ENCODE measurements at places on chromosomes 2 and 18.

DNA sequence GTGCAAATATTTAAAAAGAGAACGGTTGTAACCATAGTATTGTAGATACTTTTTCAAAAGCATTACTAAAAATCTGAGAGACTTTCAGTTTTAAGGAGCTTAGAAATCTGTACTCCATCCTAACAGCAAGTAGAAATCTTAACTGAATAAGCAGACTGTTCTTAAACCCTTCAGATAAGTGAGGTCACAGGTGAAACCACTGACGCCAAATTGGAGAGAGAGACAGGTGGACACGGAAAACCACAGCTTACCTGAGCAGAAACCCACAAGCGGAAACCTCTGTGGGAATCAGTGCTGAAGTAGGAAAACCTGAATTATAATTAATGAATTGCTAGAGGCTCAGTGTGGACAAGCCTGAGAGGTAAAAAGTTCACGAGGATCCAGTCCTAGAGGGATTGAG, 959.4 kb upstream of the CELF4 start:
- DNase-seq = no peak

DNA sequence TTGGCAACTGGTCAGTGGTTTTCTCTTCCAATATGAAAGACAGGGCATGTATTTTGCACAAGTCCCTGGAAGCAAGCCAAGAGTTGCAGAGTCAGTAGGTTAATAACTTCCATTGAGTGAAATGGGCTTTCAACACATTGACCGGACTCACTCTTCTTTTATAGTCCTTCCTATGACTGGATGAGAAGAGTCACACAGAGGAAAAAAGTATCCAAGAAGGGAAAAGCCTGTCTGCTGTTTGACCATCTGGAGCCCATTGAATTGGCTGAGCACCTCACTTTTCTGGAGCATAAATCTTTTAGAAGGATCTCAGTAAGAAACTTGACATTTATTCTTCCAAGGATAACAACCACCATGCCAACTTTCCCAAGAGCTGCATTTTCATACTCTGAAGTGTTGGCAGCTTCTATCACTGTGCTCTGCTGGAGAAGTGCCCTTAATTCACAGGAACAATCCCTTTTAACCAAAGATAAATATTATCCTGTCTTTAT, 45.4 kb downstream of the RASGRP3 start:
- peak; percentile 57 for DNase-seq

DNA sequence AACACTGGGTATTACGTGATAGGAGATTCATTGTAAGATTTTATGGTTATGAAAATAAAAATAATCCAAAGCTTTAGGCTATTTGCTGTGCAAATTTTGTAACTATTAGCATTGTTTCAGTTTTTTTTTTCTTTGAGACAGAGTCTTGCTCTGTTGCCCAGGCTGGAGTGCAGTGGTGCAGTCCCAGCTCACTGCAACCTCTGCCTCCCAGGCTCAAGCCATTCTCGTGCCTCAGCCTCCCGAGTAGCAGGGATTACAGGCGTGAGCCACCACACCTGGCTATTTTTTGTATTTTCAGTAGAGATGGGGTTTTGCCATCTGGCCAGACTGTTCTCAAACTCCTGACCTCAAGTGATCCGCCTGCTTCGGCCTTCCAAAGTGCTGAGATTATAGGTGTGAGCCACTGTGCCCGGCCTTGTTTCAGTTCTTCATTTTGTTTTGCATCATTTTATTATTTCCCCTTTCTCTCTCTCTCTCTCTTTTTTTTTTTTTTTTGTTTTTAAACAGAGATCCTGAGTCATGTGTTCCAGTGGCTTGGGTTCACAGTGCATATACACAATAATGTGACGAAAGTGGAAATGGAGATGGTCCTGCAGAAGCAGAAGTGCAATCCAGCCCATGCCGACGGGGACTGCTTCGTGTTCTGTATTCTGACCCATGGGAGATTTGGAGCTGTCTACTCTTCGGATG, 25.8 kb downstream of the CASP10 start:
- DNase-seq = no peak

GRCh38 chr2:96940001-96940615, 46.3 kb downstream of the FAM178B start:
- DNase-seq = no peak

GRCh38 chr2:129117434-129117833, 798.8 kb upstream of the HS6ST1 start:
- no peak for DNase-seq

GRCh38 chr18:21391074-21391673, 149.1 kb downstream of the GREB1L start:
- peak; percentile 58 for DNase-seq

DNA sequence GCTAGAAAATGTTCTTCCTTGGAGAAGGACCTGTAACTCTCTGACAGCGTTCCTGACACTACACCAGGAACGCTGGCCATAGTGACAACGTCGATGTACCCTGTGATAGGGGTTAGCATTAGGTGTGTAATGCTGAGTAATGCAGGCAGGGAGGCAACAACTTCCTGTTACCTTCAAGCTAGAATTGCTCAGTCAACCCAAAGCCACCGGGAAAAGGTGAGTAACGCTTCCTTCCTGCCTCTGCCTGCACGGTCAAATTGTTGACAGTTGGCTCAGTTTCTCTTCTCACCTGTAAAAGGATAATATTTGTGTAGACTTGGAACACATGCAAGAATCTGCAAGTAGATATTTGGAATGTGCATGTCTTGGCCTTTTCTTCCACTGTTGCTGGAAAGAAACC, 12.7 kb downstream of the FAM110C start:
- no peak for DNase-seq

GRCh38 chr2:74884118-74884762, 50.3 kb downstream of the HK2 start:
- no peak for DNase-seq

- peak; percentile 71 for DNase-seq
Measured at GRCh38 chr2:241315879-241316631, at the start of gene SEPTIN2. Gene SEPTIN2, plus strand, starts transcription at chr2:241315925. Its CDS starts 8,308 bp downstream, at chr2:241324233.

- DNase-seq = peak; percentile 14
Measured at GRCh38 chr18:6487968-6488367, 73.3 kb upstream of the L3MBTL4 start.

DNA sequence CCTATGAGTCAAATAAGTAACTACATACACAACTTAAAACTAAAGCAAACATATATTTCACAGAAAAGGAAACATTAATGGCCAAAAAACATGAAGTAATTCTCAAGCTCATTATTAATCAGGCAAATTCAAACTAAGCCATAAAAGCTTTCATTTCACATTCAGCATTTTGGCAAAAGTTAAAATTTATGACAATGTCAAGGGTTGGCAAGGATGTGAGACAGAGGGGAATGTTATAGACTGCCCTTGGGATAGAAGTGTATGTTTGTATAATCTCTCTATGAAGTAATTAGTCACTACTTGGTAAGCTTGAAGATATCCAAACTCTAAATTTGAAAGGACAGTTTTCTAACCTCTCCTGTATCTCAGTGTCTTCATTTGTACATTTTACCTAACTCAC, 539.4 kb downstream of the RIT2 start:
- peak; percentile 7 for DNase-seq

GRCh38 chr2:152336854-152337510, 2.0 kb downstream of the FMNL2 start:
- DNase-seq = peak; percentile 72

DNA sequence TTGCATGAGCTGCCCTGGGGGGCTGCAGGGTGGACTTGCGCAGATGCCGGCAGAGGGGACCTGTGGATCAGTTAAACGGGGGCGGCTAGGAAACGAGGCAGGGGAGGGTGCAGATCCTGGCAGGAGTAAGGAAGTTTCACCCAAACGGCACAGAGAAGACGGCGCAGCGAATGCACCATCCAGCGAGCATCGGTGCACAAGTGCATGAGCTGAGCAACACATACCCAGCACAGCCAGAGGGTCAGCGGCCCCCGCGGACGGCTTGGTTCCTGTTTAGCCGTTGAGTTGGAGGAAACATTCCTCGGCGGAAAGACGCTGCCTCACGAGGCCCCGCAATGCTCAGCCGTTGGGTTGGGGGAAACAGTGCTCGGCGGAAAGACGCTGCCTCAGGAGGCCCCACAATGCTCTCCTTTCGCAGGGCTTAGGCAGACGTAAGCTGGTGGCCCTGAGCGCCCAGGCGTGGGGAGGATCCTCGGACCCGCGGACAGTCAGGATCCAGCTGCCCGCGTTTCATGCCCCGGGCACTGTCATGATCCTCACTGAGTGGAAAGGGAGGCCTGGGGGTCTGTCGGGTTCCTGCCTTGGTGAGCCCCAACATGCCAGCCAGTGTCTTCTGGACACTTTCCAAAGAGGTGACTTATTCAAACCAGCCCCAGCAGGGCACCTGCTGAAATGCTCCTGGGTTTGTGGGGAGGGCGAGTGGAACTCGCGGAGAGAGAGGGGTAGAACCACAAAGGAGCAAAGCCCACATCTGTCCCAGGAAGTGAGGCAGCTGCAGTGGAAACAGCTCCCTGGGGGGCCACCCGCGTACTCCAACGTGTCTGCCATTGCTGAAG, 86.3 kb downstream of the NDUFA10 start:
- DNase-seq = no peak

DNA sequence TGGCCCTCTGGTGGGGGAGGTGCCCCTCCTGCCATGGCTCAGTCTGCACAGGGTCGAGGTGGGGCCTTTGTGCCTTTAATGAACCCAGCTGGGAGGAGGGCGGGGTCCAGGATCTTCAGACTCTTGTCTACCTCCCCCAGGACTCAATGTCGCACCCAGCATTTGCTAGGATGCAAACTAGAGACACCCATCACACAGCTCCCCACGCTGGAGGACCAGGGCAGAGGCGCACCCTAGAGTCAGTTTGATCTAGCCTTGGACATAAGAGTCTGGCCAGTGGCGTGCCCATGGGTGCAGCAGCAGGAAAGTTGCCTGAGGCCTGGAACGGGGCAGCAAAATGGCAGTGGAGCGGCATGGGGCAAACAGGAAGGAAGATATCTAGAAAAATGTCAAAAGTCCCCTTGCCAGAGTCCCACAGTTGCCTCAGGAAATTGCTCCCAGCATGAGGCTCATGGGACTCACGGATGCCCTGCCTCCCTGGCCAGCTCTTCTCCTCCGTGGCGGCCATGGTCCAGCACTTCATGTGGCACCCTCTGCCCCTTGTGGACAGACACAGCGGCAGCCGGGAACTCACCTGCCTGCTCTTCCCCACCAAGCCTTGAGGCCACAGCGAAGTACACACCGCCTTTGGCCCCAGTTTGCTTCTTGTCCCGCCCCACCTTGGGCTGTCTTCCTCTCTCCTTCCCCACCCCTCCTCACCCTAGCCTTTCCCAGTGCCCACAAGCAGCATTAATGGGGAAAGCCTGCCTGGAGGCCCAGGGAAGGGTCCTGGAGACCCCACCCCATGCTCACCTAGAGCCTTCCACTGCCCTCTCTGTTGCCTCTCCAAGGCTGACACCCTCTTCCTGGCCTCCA, 17.7 kb downstream of the SH2D6 start:
- no peak for DNase-seq

- no peak for DNase-seq
Measured at GRCh38 chr2:27442920-27443282, 720 bp downstream of the KRTCAP3 start.

DNA sequence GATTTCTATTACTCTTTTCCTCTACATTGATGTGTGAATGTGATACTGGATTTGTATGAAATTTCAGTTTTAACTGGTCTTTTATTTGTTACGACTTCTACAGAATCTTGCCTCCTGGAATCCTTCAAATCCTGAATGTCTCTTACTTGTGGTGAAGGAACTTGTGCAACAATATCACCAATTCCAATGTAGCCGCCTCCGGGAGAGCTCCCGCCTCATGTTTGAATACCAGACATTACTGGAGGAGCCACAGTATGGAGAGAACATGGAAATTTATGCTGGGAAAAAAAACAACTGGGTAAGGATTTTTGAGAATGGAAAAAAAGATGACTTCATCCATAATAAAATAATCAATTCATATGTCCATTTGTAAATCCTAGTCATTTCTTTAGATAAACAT, 134.6 kb downstream of the BABAM2 start:
- DNase-seq = peak; percentile 45

GRCh38 chr2:222304737-222305515, 6.1 kb upstream of the PAX3 start:
- DNase-seq = no peak

DNA sequence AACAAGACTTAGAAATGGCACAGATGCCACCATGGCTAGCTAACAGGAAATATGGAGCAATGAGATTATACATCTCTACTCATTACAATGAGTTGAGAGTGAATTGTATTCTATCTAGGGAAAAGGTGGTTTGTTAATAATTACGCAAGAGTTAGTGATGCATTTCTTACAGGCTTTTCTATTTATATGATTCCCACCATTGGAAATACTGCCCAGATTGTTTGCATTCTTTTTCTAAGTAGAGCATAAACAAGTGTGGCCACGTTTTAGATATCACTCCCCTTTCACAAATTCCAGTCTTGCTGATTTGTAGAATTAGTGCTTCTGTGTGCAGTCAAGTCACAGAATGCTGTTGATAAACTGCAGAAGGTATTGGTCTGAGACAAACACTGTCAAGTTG, 56.6 kb downstream of the ZNF804A start:
- DNase-seq = peak; percentile 38

DNA sequence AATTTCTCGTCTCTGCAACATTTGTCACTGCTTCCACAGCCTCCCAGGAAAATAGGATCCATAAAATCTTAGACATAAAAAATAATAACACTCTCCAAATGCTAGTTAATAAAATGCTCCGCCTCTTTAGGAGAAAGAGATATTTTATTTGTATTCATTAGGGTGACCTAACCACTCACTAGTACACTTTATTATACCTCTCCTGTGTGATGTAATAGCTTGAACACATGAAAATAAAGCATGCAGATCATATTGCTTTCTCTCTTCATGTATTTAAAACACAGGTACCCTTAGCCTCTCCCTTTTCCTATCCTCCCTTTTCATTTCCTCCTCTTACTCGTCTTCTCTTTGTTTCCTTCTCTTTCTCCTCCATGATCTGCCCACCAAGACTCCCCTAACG, 694.2 kb downstream of the EPHA4 start:
- DNase-seq = no peak

GRCh38 chr2:190653931-190654330, 5.0 kb downstream of the NAB1 start:
- DNase-seq = no peak

DNA sequence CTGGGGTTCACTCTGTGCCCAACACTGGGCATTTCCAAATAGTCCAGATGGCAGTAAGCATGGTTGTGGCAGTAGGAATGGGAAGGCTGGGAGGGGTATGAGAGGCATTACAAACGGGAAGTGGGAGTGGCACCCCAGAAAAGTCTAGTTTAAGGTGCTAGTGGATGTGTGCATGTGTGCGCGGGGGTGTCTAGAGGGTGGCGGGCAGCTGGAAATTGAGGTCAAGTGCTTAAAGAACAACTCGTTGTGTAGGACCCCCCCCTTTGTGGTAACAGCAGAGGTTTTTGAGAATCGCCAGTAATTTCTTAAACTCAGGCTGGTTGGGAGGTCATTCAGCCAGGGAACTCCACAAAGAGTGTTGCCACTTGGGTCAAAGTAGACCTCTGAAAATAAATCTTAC, 69.9 kb downstream of the RHBDD1 start:
- no peak for DNase-seq

DNA sequence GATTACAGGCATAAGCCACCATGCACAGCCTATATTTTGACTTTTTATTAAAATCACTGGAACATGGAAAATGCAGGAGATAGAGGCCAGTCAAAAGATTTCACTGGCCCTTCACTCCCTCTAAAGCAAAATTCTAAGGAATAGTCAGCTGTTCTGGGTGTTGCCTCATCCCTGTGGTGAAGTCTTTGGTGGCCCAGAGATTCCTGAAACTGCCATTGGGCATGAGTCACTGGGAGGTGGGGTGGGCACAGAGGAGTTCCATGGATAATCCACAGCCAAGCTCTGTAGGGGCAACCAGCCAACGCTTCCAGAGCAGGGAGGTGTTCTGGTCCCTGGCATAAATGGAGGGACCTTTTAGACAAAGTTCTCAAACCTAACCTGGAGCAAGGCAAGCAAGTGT, 89.7 kb upstream of the TTC39C start:
- peak; percentile 60 for DNase-seq

- DNase-seq = no peak
Measured at GRCh38 chr18:55221622-55222021, 262.4 kb upstream of the CCDC68 start.

All from fibroblast of skin of right biceps (primary cell).